ENCODE measurements at places on chromosomes 12 and 14.

DNA sequence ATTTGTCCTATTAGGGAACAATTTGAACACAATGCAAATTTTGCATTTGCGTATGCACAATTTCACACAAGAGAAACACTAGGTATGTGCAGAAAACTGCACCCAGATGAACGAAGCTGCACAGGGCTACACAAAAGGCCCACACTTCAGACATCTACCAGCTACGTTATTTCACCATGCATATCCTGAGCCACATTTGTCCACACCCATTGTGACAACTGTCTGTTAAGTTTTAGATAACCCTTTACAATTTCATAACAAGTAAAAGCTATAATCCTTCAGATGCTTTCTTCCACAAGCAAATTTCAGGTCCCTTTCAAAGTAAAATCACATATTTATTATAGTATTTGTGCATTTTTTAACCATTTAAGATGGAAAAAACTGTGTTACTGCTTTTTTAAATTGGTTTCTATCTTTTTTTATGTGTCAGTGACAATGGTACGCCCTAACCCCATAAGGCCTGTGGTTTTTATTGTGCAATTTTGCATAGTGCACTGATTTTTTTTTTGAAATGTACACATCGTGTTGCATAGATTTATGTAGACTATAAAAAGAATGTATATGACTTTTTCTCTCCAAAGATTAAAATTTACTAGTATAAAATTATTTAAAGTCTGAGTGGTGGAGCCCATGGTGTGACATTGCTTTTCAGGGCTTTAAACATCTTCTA lies 87.8 kb upstream of the BTG1 start:
- DNase-seq = no peak

- no peak for DNase-seq
These were observed 106.7 kb downstream of the CRADD start for GRCh38 chr12:93783832-93784231.

DNA sequence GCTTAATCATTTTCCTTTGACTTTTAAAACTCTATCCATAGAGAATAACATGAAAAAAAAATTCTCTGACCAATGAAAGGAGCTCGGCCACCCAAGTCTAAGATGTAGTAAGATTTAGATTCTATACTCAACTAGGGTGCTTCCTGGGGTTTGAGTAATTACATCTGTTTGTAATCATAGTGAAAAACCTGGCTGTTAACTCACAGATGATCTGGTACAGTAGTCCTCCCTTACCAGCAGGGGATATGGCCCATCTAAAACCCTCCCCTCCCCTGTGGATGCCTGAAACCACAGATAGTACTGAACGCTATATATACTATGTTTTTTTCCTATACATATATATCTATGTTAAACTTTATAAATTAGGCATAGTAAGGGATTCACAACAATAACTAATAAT lies 89.2 kb downstream of the DAAM1 start:
- DNase-seq = no peak

GRCh38 chr14:38623661-38624060 lies 367.8 kb upstream of the CLEC14A start:
- DNase-seq = no peak

DNA sequence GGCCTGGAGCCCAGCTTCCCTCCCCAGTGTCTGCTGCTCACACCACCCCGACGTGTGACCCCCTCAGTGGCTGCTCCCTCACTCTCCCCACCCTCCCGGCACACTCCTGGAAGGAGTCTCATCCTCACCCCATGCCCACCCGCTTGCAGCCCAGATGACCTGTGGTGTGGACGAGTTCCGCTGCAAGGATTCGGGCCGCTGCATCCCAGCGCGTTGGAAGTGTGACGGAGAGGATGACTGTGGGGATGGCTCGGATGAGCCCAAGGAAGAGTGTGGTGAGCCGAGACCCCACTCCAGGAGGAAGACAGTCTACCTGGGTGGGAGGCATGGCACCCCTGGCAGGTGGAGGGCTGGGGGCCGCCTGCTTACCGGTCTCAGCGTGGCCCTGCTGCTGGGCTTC lies 15.0 kb upstream of the NXPH4 start:
- no peak for DNase-seq

GRCh38 chr14:38122241-38122640 lies 85.5 kb upstream of the SSTR1 start:
- no peak for DNase-seq
